Cardiac ventricle fibroblast (primary cell): ENCODE measurements at places on chromosomes 7 and 10. TPM values are rescaled to one million over a fixed set of nuclear protein-coding genes. Genes with fewer than 3 reads are reported as not detected.

Gene TFEC
- not detected in 2 replicates for total RNA-seq

Gene GPR37
- total RNA-seq, result 0.10 and 0.37 TPM in 2 replicates

Gene CRYGN
- 0.10 TPM in 1 of 2 replicates, not detected in the other for total RNA-seq

Gene FHIP2A
- 22.8 and 26.2 TPM in 2 replicates for total RNA-seq

Gene EPHB4
- total RNA-seq, result 22.8 and 29.5 TPM in 2 replicates

Gene FAM25C
- not detected in 2 replicates for total RNA-seq

Gene GNAT3
- total RNA-seq, result not detected in 2 replicates

Gene KCNH2
- not detected in 2 replicates for total RNA-seq

Gene ATOH7
- total RNA-seq, result not detected in 2 replicates

Gene OR2A42
- 0.12 TPM in 1 of 2 replicates, not detected in the other for total RNA-seq

Gene RTKN2
- not detected in 2 replicates for total RNA-seq

Gene CCDC3
- total RNA-seq, result 0.39 and 0.81 TPM in 2 replicates

Gene PRF1
- total RNA-seq, result not detected in 2 replicates

Gene NDUFA5
- 25.3 and 34.2 TPM in 2 replicates for total RNA-seq
